ENCODE measurements at places on chromosomes 11 and 22.

GRCh38 chr22:38313384-38313955 is 3.8 kb downstream of the CSNK1E start:
- no peak for DNase-seq

- no peak for DNase-seq
Measured at GRCh38 chr11:11318961-11319360, 34.1 kb downstream of the CSNK2A3 start.

GRCh38 chr11:132064987-132065620 is 694.7 kb downstream of the NTM start:
- no peak for DNase-seq

DNA sequence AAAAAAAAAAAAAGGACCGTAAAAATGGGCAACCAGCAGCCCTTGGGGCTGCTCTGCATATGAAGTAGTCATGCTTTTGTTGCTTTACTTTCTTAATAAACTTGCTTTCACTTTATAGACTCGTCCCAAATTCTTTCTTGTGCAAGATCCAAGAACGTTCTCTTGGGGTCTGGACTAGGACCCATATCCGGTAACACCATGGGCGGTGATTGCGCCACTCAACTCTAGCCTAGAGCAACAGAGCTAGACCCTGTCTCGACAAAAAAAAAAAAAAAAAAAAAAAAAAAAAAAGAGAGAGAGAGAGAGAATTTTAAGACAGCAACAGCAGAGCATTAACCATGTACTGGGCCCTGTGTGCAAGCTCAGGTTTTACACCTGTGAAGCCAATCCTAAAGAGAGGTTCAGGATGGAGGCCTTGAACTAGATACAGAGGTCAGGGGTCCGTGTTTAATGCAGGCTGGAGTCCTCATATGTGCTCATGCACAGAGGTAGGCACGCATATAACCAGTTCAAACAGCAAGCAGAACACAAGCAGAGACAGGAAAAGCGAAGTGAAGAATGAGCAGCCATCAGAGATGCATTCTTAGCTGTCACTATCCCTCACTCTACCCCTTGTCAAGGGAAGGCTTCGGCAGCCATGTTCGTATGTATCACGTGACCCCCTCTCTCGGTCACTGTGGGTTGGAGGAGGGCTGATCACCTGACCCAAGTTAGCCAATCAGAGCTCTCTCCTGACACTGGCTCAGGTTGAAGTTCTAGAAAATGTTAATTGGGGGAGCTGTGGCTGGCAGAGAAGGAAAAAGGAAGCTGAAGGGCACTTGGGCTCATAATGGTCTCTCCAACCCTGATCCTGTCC is 16.7 kb upstream of the SYT12 start:
- DNase-seq = no peak

- DNase-seq = no peak
Measured at GRCh38 chr11:79173615-79174014, 267.2 kb downstream of the TENM4 start.

GRCh38 chr22:21981874-21982273 is 713 bp downstream of the TOP3B start:
- no peak for DNase-seq

DNA sequence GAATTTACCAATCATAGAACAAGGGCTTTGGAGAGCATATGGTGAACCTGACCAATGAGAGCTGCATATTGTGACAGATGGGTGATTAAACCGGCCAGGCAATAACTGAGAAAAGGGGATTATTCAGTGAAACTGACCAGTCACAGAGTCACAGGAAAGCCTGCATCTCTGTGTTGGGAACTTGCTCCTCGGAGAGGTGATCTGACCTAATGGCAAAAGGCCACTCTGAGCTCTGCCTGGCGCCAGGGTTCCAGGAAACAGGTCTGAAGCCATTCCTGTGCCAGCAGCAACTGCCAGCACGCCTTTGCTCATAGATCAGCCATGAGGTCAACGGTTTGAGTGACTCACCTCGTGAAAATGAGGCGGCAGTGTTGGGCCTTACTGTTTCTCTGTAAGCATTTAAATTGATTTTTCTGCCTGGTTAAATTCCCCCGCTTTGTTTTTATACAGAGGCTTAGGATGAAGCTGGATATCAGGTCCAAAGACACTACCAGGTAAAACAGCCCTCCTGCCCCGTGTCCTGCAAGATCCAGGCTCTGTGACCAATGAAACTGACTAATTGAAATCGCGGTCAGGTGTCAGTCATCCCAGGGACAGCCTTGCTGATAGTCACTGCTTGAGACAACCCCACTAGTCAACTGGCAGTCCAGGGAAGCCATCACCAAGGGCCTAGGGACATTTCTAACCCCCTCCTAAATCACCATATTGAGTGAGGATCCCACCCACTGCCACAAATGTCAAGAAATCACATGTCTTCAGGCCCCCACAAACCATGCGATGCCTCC is 35.8 kb upstream of the MYOD1 start:
- DNase-seq = no peak

DNA sequence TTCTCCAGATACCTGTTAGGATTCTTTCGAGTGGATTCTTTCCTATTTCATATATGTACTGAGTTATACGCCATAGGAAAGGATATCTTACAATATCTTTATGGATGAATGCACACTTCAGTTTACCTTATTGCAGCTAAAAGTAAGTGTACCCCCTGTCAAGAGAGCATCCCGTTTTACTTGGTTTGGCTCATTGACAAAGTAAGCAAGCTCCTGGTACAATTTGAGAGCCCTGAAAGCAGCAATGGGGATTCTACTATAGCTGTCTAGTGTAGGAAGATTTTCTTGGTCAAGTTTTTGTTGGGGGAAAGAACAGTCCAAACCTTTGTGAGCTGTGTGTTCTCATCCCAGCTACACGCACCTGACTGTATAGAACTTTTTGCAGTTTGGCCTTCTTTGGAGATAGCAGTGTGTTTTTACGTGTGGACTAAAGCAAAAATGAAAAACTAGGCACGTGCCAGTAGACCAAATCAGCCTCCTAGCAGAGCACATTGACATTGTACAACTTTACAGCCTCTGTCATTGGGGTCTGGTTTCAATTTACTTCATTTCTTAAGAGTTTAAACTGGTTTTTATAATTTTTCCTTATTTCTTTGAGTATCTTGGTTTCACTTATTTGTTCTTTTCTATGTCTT is 44.0 kb downstream of the PPP6R3 start:
- DNase-seq = no peak

- no peak for DNase-seq
Measured at GRCh38 chr11:130124096-130124495, 35.5 kb upstream of the ST14 start.

DNA sequence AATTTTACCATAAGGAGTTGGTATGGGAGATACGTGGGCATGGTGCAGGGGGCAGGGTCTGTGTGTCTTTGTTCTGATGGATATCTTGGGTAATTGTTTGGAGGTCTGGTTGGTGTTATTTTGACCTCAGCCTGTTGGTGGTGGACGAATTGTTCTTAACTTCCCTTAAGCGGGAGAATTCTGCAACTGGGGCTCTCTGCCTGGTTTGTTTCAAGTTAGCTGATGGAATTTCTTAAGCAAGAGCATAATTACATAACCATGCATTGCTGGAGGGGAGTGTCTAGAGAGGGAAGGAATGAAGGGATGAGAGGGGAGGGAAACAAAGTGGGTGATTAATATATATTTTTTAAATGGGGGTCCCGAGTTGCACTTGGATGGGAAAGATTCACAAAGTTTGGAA is 908.5 kb upstream of the RAG2 start:
- DNase-seq = no peak

- no peak for DNase-seq
Measured at GRCh38 chr11:77868744-77869143, 47.8 kb downstream of the AAMDC start.

DNA sequence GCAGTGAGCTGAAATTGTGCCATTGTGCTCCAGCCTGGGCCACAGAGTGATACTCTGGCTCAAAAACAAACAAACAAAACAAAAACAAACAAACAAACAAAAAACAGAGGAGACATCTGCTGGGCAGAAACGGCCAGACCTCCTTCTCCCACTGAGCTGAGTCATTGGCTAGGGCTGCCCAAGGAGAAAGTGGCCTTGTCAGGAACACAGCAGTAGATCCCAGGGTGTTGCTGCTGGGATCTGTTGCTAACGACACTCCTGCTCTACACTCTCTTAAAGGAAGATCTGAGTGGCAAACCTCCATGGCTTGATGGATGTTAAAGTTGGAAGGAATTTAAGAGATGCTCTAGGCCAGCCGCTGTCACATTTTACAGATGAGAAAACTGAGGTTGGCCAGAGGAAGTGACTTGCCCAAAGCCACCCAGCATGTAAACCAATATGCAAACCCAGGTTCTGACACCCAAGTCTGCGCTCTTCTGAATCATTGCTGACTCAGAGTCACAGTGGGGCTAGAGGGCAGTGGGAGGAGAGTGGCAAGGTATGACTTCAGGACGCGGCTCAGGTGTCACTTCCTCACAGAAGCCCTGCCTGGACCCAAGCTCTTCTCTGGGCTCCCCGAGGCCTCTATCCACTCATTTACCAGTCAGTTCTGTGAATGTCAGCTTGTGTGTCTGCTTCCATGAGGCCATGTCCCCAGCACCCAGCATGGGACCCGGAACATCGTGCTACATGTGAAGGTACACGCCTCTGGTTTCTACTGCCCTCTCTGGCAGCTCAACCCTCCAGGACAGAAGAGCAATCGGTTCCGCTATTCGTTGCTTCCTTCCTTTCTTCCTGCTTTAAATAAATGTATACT is 11.3 kb upstream of the GDPD5 start:
- DNase-seq = peak; percentile 31

GRCh38 chr11:1879941-1880720 is 11.6 kb downstream of the PRR33 start:
- no peak for DNase-seq

Measured in activated T-cell treated with anti-CD3 and anti-CD28 coated beads, Interleukin-2, amount 50 U/mL, for 4 hours (primary cell).